Fibroblast of skin of right biceps (primary cell): ENCODE measurements at places on chromosomes 3 and 15.
A peak's percentile ranks its signal among the peaks of the same experiment; 100 is the strongest.

DNA sequence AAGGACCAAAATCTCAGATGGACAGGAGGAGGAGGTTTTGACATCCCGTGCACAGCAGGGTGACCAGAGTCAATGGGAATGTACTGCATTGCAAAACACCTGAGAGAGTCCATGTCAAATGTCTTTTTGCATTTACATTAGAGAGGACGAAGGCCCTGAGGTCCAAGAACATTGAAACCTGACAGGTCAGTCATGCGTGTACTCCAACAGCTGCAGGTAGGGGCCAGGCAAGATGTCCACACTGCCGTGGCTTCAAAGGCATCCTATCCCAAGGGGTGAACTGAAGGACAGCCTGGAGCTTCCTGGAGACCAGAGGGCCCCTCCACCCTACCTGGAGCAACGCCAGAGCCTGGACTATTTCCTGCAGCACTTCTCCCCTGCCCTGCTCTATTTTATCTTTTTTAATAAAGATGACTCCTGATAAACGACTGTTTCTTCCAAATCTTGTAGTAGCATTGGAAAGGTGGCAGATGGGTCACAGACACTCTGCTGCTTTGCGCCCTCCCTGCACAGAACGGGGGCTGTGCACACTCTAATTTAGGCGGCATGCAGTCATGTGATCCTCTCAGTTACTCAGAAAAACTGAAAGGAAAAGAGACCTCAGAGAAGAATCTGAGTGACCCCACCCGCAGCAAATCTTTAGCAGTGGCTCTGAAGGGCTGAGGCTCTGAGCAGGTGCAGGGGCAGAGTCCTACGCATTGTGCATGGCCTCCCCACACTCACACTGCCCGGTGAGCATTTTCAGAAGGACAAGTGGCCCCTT lies 68.2 kb downstream of the HMCES start:
- DNase-seq: no peak

DNA sequence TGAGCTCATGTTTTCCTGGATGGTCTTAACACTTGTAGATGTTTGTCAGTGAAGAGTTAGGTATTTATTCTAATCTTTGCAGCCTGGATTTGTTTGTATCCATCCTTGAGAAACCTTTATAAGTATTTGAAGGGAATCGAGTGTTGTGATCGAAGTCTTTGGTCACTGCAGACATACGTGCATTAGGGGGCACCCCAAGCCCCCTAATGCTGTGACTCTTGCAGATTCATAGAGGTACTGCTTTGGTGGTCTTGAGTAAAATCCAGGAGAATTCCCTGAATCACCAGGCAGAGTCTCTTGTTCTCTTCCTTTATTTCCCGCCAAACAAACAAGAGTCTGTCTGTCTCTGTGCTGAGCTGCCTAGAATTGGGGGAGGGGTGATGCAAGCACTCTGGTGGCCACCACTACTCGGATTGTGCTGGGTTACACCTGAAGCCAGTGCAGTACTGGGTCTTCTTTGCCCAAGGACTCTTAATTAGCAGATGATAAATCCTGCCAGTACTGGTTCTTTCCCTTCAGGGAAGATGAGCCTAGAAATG lies 170.5 kb upstream of the POU1F1 start:
- DNase-seq: no peak

DNA sequence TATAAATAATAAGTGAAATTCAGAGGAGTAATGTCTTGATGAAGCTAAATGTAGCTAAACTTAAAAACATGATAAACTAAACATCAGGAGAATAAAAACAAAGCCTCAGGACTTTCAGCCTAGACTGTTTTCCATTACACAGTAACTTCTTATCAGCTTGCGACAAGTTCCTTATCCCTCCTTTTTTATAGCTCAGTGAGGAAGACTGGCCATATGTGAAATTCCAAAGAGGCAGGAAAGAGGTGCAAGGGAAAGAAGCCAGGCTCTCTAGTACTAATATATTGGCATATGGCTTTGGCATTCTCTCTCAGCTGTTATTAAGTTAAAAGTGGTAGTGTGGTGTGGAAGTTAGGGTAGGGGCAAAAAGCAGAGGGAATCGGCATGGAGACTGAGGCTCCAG lies 4.4 kb downstream of the COX17 start:
- DNase-seq: no peak

GRCh38 chr15:26873846-26874245 lies 7.0 kb downstream of the GABRA5 start:
- peak; percentile 63 for DNase-seq

- peak; percentile 3 for DNase-seq
Measured at GRCh38 chr3:59464187-59464586, 414.4 kb upstream of the CFAP20DC start.

DNA sequence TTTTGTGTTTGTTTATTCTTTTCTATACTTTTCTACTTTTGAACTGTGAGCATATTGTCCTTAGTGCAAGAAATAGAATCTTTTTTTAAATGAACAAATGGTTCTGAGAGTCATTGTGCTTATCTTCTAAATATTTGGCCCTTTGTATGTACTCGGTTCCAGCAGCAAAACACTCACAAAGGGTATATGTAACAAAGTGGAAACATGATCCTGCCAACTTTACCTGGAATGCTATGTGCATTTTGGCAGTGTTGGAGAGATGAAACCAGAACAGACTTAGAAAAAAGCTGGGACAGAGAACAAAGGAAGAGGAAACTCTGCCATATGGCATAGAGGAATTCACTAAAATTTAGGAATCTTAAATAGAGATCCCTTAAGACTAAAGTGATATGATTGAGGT lies 150.1 kb downstream of the FGF12 start:
- DNase-seq: no peak

- no peak for DNase-seq
Measured at GRCh38 chr3:32104492-32104891, 1.9 kb upstream of the GPD1L start.

DNA sequence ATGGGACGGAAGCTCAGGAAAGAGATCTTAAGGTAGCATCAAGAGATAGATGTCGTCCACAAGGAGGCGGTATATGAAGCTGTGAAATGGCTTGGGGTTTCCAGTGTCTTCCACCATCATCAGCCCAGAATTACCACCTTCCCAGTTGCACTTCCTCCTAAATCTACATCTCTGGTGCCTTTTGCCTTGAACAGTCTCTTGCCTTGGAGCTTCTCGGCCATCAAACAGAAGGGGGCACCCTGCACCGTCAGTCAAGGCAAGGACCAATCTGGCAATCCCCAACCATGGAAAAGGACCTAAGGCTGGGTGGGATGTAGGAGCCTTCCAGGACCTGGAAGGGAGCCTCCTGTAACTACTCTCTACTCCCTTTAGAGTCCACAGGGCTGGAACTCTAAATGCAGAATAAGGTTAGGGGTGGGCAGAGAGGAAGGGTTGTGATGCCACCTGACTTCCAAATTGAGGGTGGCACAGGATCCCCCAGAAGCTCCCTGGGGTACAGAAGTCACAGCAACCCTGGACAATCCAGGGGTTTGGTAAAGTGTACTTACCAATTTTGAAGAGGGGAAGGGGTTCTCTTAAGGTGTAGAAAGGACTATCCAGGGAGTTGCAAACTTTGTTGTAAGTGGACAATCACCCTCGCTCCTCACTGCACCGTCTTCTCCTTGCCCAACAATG lies 1.0 kb upstream of the RYR3 start:
- DNase-seq: no peak

- no peak for DNase-seq
Measured at GRCh38 chr15:74616996-74617395, 1.4 kb downstream of the CLK3 start.

GRCh38 chr3:126517986-126518778 lies 609 bp upstream of the UROC1 start:
- no peak for DNase-seq

DNA sequence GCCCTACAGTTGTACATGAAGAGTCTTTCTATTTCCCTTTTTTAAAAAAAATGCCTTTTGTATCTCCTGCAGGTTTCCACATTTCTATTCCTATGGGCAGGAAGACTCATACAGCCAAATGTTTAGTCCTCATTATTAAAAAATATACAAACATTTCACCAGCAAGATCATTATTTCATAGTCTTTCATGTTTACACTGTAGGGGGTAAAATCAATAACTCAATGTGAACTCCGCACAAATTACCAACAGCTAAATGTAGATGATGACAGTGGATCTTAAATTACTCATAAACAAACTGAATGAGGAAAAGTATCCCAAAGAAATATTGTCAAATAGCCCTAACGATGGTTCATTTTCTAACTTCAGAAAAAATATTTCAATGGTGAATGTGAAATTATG lies 99.5 kb downstream of the MAGI1 start:
- DNase-seq: no peak

GRCh38 chr3:177781686-177782161 lies 584.4 kb upstream of the TBL1XR1 start:
- peak; percentile 90 for DNase-seq

DNA sequence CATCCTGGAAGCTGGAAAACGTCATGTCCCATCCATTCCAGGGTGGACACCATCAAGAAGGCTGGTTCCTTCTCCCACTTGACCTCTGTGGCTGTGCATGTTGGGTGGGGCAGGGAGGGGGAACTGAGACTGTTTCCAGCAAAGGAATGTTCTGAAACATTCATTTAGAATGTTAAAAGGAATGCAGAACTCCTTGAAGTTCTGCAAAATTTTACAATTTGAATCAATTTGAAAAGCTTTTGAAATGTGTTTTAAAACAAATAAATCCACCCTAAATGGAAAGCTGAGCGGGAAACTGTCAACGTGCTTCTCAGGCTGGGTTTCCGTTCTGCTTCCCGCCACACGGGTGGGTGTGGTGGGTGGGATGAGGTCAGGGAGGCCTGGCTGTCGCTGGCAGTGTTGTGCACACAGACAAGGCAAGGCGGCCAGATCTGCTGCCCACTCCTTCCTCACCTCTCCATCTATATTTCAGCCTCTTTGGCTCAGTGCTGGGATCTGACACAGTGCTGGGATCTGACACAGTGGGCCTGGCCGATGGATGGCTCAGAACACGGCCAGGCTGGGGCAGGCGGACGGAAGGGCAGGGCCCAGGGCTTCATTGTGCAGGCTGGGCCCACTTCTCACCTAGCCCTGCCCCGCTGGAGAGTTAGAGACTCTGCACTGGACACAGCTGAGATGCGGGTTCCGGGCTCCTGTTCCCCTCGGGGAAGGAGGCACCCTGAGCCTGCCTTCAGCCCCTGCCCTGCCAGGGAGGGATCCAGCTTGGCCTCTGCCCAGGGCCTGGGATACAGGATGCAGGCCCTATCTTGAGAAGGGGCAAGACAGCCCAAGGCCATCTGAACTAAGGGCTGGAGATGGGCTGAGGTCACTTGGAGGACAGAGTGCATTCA lies 110.4 kb downstream of the TMEM266 start:
- DNase-seq: peak; percentile 31
